ENCODE measurements at places on chromosomes 3 and 15.

GRCh38 chr15:38068626-38069391, 134.4 kb downstream of the TMCO5A start:
- no peak for DNase-seq

DNA sequence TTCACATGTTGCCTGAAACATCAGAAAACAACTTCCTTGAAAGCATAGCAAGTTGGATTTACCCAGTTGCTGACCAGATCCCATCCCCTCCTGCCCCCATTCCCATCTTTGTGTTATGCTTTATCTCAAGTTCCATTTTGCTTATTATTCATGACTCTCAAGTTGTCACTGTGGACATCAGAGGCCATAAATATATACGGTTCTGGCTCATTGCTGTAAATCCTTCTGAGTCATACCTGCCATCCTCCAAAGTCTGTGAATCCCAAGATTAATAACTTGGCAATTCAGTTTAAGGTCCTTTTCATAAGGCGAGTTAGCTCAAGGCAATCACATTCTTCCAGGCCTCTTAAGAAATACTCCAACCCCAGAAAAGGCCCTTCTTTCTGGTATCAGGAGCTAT, 126.2 kb upstream of the C2CD4B start:
- no peak for DNase-seq

DNA sequence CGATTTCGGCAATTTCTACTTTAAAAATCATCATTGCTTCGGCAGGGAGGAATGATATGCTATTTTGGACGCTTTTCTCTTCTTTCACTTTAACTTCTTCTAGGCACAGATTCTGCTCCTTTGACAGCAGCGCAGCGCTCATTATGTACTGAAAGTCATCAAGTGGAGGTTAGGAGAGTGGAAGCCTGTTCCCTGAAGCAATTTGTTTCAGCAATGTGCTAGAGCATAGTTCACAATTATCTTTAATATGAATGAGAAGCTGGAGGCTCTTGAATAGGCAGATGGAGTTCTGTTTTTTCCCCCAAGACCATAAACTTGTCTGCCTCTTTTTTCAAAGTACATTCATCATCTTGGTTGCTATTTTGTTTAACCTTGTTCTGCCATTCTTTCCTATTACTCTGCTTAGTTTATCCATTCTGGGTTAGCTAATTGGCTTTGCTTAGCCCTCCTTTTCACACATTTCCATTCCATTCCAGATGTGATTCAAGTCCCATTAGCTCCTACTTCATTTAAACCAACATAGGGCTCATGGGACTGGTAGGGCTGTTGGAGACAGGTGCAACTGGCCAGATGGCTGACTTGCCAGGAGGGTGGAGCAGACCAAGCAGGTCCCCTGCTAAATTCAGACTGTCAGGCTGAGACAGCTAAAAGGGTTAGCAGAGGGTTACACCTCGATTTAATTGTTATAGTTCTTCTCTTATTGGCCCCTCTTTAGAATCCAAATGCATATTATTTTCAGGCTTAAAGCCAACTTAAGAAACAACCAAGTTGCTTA, 534.7 kb upstream of the CBLB start:
- peak; percentile 96 for DNase-seq

DNA sequence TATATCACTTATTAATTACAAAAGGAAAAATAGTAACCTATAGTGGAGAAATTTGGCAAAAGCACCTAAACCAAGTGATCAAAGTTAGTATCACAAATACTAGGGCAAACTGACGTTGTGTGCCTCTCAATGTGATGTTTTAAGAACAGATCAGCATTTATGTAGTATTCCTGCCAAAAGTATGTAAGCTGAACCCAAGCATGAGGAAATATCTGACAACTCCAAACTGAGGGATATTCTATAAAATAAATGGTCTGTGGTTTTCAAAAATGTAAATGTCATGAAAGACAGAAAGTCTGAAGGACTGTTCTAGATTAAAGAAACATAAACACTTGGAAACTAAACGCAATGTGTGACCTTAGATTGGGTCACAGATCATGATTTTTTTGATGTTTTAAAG, 34.3 kb upstream of the PIK3CA start:
- no peak for DNase-seq

DNA sequence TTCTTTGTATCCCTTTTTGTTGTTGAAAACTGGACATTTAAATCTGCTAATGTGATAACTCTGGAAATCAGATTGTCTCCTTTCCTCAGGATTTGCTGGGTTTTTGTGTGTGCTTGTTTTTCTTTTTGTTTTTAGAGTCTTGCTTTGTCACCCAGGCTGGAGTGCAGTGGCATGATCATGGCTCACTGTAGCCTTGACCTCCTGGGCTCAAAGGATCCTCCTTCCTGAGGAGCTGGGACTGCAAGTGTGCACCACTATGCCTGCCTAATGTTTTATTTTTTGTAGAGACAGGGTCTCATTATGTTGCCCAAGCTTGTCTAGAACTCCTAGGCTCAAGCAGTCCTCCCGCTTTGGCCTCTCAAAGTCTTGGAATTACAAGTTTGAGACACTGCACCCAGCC, 44.6 kb upstream of the IL20RB start:
- no peak for DNase-seq

- DNase-seq, result no peak
These were observed 26.5 kb upstream of the PLOD2 start for GRCh38 chr3:146187334-146187950.

- DNase-seq, result no peak
These were observed 542.3 kb upstream of the ROBO2 start for GRCh38 chr3:76497636-76498035.
